Caco-2 (cell line): ENCODE measurements at places on chromosomes 12 and 14.

GRCh38 chr12:1532375-1533165 lies 61.8 kb downstream of the FBXL14 start:
- no peak for DNase-seq

DNA sequence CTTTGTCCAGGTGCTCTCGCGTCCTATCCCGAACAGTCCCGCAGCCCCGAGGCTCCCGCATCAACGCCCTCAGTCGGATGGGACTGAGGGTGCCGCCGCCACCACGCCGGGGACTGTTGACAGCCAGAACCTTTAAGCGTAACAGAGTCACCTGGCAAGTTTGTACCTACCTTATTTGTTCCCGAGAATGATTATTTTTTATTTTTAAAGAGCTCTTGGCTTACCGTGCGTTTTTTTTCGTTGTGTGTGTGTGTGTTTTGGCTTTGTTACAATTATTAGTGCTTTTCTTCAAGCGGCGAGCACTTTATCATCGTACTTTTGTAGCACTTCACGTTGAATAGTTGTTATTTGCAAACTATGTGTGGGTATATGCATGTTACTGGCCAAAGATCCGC lies 463 bp downstream of the COA8 start:
- no peak for DNase-seq

- no peak for DNase-seq
Measured at GRCh38 chr14:95123891-95124579, 33.3 kb downstream of the DICER1 start.

GRCh38 chr12:117049295-117049694 lies 49.9 kb downstream of the TESC start:
- no peak for DNase-seq
